ENCODE measurements at places on chromosomes 16 and 17.

GRCh38 chr17:6170349-6170748 is 100.2 kb downstream of the WSCD1 start:
- DNase-seq = no peak

GRCh38 chr16:66901626-66902025 is 17.1 kb downstream of the CDH16 start:
- DNase-seq = no peak

- peak; percentile 83 for DNase-seq
Measured at GRCh38 chr16:74700438-74701225, at the start of gene MLKL. Gene MLKL, minus strand, starts transcription at chr16:74700862. Its CDS starts 5,105 bp downstream, at chr16:74695757.

GRCh38 chr17:48644159-48644558 is 18.0 kb upstream of the HOXB9 start:
- no peak for DNase-seq

DNA sequence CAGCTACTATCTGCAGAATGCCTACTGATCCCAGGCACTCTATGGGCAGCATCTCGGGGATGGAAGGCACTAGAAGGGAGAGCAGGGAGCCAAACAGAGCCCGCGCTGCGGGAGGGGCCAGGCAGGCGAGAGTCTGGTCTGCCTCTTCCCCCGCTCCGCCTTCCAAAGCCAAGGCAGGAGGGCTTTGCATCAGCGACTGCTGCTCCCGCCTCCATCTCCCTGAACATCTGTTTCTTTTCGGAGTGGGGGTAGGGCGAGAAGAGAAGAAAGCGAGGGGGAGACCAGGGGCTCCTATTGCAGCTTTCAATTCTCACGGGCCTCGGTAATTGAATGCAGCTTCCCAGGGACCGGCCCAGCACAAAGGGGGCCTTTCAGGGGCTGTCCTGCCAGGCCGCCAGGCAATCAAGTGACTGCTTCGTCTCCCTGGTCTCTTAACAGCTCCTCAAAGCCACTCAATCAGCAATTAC is 31.4 kb upstream of the CDC42EP4 start:
- DNase-seq = no peak

- DNase-seq = no peak
Measured at GRCh38 chr17:9636501-9636900, 8.8 kb upstream of the USP43 start.

- no peak for DNase-seq
Measured at GRCh38 chr17:55889271-55889670, 138.4 kb downstream of the PCTP start.

GRCh38 chr16:66650707-66651473 is 45.7 kb downstream of the CMTM4 start:
- DNase-seq = peak; percentile 69

- DNase-seq = no peak
Measured at GRCh38 chr16:19223235-19224170, 55.5 kb downstream of the SYT17 start.

- peak; percentile 56 for DNase-seq
Measured at GRCh38 chr16:58018803-58019202, 6.8 kb upstream of the MMP15 start.

DNA sequence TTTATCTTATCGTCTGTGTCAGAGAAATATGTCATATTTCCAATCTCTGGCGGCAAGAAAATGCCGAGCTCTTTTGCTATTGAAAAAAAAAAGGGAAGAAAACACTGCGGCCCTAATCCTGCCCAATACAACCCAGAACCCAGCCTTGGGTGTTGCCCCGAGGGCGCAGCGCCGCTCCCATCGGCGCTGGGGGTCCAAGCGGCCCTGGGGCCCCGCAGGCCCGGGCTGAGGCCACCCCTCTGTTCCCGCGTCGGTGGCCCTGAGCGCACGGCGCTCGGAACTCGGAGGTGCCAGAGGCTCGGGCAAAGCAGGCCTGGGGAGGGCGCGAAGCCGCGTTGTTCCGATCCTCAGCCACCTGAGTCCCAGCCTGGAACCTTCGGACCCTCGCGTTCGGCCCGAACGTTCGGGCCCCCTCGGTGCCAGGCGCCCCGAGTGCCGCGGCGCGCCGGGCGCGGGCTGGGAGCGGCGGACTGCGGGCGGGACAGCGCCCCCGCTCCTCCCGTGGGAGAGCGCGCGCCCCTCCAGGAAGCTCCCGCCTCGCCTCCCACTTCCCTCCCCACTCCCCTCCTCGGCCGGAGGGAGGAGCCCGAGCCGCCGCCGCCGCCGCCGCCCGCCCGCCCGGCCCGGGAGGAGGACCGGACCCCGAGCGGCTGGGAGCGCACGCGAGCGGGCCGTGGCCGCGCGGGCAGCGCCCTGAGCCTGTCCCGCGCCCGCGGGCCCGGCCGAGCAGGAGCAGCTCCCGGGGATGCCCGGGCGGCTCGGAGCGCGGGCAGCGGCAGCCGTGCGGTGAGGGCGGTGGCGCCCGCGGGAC is at the start of gene CPNE2:
TSS of gene CPNE2 (plus strand) at position 609 of the 811 bp plus-strand sequence. CDS start 18,160 bp downstream, outside the sequence.
- DNase-seq = peak; percentile 90

DNA sequence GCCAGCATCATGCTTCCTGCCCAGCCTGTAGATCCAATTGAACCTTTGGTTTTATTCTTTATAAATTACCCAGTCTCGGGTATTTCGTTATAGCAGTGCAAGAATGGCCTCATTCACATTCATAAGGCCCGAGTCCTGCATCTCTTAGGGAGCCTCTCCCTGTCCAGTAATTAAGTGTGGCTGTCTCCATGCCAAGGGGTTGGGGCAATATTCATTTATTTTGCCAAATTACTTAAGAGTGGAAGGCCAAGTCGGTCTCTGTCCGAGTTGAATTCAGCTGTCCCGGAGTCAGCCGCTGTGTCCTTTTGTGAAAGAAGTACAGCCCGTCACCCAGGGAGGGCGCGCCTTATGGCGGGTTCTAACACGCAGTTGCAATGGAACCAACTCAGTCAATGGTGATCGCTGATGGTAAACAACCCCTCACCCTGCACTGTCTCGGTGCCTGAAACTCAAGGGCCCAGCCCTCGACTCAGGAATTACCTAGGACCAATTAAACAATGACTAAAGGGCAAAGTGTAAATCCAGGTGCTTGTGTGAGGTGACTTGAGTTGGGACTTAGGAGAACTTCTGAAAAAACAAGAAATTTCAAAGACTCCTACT is 22.2 kb downstream of the KIAA0513 start:
- DNase-seq = no peak

GRCh38 chr16:79062336-79062735 is 538.2 kb downstream of the MAF start:
- DNase-seq = no peak

DNA sequence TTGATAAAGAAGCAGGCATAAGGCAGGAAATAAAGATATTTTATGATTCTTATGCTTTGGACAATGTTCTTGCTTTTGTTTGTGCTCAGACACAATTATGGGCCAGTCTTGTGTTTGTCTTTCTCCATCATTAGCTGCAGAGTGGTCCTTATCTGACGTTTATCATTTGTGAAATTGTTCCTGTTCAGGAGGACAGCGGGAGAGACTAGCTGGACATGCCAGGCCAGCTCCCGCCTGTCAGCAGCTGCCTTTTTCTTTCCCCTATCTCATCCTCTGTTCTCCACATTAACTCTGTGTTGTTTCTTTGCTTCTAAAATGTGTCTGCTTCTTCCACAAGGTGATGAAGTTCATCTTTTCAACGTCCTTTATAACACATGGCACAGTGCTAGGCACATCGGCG is 333.5 kb downstream of the NPIPA8 start:
- DNase-seq = no peak

Data from upper lobe of right lung (tissue), 1 donor.